ENCODE measurements at places on chromosomes 11 and 22.

DNA sequence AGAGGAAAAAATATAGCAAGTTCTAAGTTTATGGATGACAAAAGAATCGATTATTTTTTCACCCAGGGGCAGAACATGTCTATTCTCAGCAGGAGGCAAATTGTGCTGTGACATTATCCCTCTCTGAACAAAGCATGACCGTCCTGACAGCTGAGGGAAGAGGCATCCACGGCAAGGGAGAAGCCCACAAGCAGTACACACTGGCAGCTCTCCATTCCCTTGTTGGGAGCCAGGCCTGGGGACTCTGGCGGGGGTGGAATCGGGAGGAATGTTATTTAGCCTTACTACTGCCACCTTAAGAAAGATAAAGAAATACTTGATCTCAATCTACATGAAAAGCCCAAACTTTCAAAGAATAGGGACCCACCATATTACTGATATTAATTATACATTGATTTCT is 3.4 kb downstream of the KIRREL3 start:
- DNase-seq: no peak

DNA sequence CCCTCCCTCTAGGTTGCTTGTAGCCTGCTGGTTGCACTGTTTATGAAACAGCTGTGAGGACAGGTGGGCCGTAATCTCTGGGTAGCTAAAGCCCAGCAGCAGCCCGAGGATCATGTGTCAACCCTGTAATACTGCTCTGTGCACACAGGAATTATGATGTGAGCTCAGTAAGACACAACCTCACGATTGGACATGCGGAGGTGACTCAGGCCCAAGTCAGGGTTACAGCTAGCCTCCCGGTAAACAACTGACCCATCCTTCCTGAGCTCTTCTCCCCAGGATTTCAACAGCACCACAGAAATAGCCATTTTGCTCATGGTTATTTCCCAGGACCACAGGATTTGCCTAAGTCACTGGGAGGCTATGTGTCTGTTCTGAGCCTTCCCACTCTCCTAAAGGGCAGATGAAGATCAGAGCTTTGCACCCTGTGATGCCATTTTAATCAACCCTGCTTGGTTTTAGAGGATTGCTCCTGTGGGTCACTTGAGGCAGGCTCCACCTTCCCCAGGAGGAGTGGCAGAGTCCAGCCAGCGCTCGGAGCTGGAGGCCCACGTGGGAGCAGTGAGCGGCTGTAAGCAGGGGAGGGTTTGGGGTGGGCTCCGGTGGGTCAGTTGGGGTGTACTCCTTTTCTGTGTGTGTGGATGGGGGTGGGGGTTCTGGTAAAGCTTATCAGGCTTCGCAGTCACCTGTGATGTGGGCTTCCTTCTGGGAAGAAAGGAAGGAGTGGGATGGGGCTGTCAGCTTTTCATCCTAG is at the start of gene AMPD3:
Gene AMPD3 (plus strand): TSS at position 387 of the 754 bp plus-strand sequence. CDS start 6,256 bp downstream, outside the sequence.
- no peak for DNase-seq

GRCh38 chr22:20578707-20579106 is 71.3 kb downstream of the MED15 start:
- DNase-seq: no peak

GRCh38 chr11:27295928-27296327 is 67.1 kb downstream of the CCDC34 start:
- no peak for DNase-seq

- no peak for DNase-seq
Observed at GRCh38 chr22:44088976-44089570, 65.0 kb downstream of the PARVB start.

- DNase-seq: no peak
Observed at GRCh38 chr11:122850076-122850631, 11.9 kb downstream of the CRTAM start.

All from stimulated activated CD4-positive, alpha-beta T cell treated with anti-CD3 and anti-CD28 coated beads, TNF-alpha, amount 100 ng/mL, for 48 hours (primary cell).